A549 treated with Hydrocortisone at 1 μM for 4 hours (cell line): ENCODE measurements at places on chromosomes 4 and X. TPM values are rescaled to one million over a fixed set of nuclear protein-coding genes. Genes with fewer than 3 reads are reported as not detected.

Gene NHSL2
- 0.22 to 0.33 TPM (median 0.29 TPM) in 5 replicates for total RNA-seq

Gene APLN
- total RNA-seq, result 0.82 to 1.1 TPM (median 0.85 TPM) in 5 replicates

Gene DKK2
- total RNA-seq, result not detected in 5 replicates

Gene ELK1
- total RNA-seq, result 34.9 to 38.6 TPM (median 35.6 TPM) in 5 replicates

Gene GAGE12E
- not detected in 5 replicates for total RNA-seq

Gene MAGEB10
- total RNA-seq, result not detected in 5 replicates

Gene NCAPG
- 22.3 to 29.6 TPM (median 27.4 TPM) in 5 replicates for total RNA-seq

Gene MAGED4B
- total RNA-seq, result 11.0 to 14.0 TPM (median 12.8 TPM) in 5 replicates

Gene PCYT1B
- total RNA-seq, result 0.06 TPM in 1 of 5 replicates, not detected in the others

Gene UBQLN2
- total RNA-seq, result 20.4 to 23.1 TPM (median 21.4 TPM) in 5 replicates

Gene YIPF7
- not detected in 5 replicates for total RNA-seq

Gene DDIT4L
- 0.21 to 0.40 TPM (median 0.25 TPM) in 5 replicates for total RNA-seq

Gene VCX3B
- not detected in 5 replicates for total RNA-seq

Gene DCHS2
- 0.01 TPM in 1 of 5 replicates, not detected in the others for total RNA-seq

Gene EMCN
- total RNA-seq, result not detected in 5 replicates

Gene EXOC1L
- not detected in 5 replicates for total RNA-seq

Gene CHM
- 7.8 to 11.3 TPM (median 9.3 TPM) in 5 replicates for total RNA-seq

Gene SPOCK3
- total RNA-seq, result 0.13 to 0.36 TPM (median 0.16 TPM) in 5 replicates

Gene ZCCHC12
- total RNA-seq, result 0.15 to 0.30 TPM (median 0.17 TPM) in 5 replicates

Gene ARHGEF6
- total RNA-seq, result 0.11 to 0.25 TPM (median 0.18 TPM) in 5 replicates

Gene FOXO4
- 1.2 to 1.9 TPM (median 1.4 TPM) in 5 replicates for total RNA-seq

Gene NKX6-1
- 0.32 to 0.47 TPM (median 0.41 TPM) in 5 replicates for total RNA-seq

Gene IL15
- total RNA-seq, result 11.6 to 15.4 TPM (median 13.9 TPM) in 5 replicates

Gene LUZP4
- total RNA-seq, result not detected in 5 replicates

Gene KIT
- 0.02 to 0.03 TPM (median 0.03 TPM) in 3 of 5 replicates, not detected in the others for total RNA-seq
